ENCODE measurements at places on chromosomes 5 and 9. TPM values are rescaled to one million over a fixed set of nuclear protein-coding genes. Genes with fewer than 3 reads are reported as not detected.
A peak's percentile ranks its signal among the peaks of the same experiment; 100 is the strongest.

The INSL4 gene
- total RNA-seq = not detected

The ANGPTL2 gene
- 8.5 TPM for total RNA-seq

The STKLD1 gene
- total RNA-seq = 2.0 TPM

The S100Z gene
- 0.45 TPM for total RNA-seq

The MAP1B gene
- 564 TPM for total RNA-seq

The PTPRD gene
- 323 TPM for total RNA-seq

The SOX30 gene
- 0.18 TPM for total RNA-seq

The PCDHGB3 gene
- 21.2 TPM for total RNA-seq

The NIM1K gene
- 6.3 TPM for total RNA-seq

The NRG2 gene
- total RNA-seq = 5.1 TPM

DNA sequence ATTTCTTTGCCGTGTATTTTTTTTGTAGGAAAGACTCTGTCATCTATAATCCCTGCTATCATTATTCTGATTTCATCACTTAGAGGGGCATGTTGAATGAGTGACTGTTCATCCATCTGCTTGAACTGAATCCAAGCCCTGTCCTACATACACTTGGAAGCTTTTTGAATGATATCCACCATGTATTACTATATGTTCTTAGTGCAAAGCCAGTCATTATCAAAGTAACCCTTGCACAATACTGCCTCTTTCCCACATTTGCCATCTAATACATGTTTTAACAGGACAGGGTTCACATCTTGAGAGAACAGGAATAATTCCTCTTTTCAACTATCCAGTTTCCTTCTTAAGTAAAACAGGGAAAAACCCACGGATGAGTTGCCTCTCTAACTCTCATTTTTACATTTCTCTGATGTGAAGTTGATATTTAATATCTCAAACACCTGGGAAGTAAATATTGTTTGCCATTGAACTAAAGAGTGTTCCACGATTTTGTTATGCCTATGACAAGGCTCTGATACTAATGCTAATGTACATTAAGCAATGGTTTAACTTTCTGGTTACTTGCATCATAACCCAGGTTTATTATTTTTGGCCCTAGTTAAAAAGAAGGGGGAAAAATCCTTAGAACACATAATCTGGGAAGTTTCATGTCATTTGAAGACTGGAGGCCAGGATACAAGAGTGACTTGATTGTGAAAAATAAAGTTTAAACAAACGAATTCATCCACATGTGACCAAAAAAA lies 103.7 kb upstream of the TARS1 start:
- DNase-seq = no peak

GRCh38 chr5:173201636-173202265 lies 33.3 kb downstream of the NKX2-5 start:
- no peak for DNase-seq

GRCh38 chr5:11719888-11720481 lies 184.3 kb downstream of the CTNND2 start:
- DNase-seq = peak; percentile 7

GRCh38 chr5:178288401-178289368 lies 56.1 kb upstream of the PHYKPL start:
- DNase-seq = no peak

DNA sequence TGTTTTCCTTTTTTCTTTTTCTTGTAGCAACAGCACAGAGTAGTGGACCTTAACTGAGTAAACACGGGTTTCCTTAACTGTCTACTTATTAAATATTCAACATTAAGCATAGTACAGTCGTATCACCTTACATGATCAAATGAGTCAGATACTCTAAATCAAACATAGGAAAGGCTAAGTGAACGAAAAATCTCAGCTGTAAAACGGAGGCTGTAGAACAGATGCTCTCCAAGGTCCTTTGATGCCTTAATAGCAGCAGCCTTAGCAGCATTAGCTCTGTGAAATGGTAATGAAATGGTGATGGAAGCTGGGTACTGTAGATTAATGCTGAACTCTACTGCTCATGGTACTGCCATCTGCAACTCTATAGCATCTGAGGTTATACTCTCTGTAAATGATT lies 1433.3 kb upstream of the C9orf72 start:
- DNase-seq = no peak

- DNase-seq = no peak
Measured at GRCh38 chr9:117777823-117778222, 73.6 kb downstream of the TLR4 start.

DNA sequence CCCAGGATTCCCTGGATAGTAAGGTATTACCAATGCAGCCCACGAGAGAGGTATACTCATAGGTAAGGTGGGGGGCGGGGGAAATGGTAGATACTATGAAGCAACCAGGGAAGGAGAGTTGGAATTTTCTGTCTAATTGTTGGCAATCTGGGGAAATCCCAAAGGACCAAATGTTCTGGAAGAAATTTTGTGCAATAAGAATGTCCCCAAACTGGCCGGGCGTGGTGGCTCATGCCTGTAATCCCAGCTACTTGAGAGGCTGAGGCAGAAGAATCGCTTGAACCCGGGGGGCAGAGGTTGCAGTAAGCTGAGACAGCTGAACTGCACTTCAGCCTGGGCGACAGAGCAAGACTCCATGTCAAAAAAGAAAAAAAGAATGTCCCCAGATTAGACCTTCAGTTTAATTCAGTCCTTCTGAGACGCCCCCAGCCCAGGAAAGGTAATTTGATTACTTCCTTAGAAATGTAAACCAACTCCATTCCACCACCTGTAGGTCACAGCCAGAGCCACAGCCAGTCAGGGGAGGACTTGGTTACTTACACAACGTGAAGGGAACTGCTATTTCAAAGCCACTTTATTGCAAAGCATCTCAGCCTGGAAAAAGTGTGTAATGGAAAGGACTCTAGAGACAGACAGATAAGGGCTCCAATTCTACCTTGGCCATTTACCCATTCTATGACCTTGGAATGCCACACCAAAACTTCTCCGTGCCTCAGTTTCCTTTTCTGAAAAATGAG lies 50.0 kb upstream of the KLF4 start:
- DNase-seq = no peak

- DNase-seq = no peak
Measured at GRCh38 chr5:144831650-144832049, 661.0 kb downstream of the KCTD16 start.

- no peak for DNase-seq
Measured at GRCh38 chr9:109232449-109233237, 65.6 kb upstream of the FRRS1L start.

DNA sequence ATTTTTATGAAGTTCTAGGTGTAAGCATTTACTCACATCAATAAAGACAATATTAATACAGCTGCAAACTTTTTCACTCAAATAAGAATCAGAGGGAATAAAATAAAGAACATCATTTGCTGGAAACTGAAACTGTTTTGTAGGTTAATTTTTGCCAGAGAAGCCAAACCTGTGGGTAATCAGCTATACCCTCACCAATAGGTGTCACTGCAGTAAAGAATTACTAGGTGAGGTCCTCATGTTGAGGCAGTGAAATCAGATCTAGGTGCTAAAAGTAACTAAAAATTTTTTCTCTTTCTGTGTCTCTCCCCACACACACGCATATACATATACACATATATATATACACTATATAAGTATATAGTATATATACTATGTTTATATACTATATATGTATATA lies 1016.3 kb upstream of the SEMA6A start:
- DNase-seq = no peak

- no peak for DNase-seq
Measured at GRCh38 chr5:68683632-68684036, 410.2 kb upstream of the SLC30A5 start.

- DNase-seq = no peak
Measured at GRCh38 chr9:108035487-108035886, 545.9 kb upstream of the KLF4 start.

- no peak for DNase-seq
Measured at GRCh38 chr5:96483878-96484277, 50.8 kb upstream of the PCSK1 start.

- DNase-seq = no peak
Measured at GRCh38 chr9:115212125-115212605, 94.2 kb upstream of the TNC start.

DNA sequence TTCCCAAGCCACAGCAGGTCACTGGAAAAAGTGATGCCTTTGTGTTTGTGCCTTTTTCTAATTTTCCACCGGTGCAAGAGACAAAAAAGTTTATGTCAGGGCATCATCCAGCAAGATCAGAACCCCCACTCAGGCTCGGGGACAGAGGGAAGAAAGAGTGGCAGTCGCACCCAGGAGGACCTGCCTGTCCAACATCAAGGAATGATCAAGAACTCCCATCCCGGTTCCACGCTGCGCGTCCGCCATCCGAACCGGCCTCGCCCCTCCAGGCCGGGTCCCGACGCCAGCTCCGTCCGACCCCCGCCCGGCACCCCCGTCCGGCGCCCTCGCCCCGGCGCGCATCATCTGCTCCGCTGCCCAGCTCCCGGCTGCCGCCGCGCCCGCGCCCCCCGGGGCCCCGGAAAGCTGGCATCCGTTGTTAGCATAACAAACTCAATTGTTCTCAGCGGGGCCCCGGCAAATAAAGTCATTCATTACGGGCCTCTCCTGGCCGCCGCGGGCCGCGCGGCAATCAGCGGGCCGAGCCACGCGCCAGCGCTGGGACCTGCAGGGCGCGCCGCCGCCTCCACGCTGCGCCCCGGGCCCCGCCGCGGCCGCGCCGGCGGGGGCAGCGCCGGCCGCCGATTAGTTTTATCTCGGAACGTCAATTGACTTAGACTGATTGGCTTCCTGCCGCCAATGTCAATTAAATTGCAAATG lies 48.1 kb downstream of the PAX5 start:
- DNase-seq = peak; percentile 13

DNA sequence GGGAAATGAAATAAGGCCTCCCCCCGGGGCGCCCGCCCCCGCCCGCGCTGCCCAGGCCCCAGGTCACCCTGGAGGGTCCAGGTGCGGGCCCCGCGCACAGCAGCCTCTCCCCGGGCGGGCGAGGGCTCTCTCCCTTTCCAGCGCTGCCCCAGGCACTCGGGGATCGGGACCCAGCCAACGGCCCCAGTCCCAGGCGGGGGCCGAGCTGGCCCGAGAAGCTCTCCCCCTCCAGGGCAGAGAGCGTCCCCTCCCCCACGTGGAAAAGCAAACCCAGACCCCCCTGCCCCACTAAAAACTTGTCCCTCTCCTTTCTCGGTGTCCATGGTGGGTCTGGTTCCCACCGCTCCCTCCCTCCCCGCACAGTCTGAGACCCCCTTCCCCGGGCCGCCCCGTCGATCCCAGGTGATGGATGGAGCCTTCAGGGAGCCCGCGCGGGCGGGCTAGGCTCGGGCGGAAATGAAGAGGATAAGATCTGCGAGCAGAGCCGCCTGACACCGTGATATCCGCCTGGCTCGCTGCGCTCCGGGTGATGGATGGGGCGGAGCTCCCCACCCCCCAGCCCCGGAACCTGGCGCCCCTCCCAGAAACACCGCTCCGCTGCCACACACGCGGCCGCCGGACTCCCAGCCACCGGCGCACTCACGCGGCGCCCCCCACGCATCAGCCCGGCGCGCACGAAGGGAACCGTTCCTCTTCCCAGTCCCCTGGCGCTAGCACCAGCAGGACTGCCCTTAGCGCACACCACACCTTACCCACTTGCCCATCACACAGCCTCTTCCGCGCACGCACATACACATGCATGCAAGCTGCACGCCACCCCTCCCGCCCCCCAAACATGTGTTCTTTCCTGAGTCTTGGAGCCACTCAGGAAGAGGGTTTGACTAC lies 81.7 kb upstream of the ZBTB43 start:
- peak; percentile 24 for DNase-seq

DNA sequence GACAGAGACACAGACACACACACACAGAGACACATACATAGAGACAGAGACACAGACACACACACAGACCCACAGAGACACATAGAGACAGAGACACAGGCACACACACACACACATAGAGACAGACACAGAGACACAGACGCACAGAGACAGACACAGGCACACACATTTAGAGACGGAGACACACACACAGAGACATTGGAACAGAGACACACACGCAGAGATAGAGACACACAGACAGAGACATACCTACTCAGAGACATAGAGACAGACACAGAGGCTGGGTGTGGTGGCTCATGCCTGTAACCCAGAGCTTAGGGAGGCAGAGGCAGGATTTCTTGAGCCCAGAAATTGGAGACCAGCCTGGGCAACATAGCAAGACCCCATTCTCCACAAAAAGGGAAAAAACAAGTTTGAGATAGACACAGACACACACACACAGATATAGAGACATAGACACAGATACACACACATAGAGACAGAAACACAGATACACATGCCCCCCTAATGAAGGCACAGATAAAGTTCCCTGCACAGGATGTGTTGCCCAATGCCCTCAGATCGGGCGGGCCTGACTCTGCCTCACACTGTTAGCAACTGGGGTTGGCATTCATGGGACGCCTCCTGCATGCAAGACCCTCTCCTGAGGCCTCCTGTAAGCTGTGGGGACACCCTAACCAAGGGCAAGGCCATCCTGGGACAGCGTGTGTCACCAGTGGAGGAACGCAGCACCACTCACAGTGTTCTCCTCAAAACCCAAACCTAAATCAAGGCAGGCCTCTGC lies 3.3 kb upstream of the RALGDS start:
- no peak for DNase-seq

GRCh38 chr5:72189146-72189545 lies 81.9 kb downstream of the MAP1B start:
- DNase-seq = no peak

DNA sequence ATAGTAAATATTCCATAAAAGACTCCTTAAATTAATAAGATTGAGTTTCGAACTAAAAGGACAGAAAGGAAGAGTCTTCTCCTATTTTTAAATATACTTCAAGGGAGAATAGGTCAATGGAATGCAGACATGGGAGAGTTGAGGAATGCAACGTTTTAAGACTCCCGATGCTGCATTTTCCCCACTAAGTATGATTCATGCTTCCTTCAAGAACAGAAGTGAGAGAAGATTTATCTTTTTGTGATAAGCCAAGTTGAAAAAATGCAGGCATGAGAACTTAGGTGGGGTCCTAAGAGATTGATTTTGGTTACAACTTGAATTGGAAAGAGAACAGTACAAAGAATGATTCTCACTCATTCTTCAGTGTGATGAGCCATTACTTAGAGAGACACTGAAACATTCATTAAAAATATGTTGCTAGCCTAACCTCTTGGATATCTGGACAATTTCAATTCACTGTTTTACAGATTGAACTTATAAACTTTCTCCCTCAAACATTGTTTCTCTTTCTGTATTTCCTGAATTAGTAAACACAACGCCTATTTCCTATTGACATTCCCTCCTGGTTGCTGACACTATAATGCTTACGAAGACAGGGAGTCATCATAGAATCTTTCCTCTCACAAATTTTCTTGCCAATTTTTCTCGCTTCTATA lies 1666.1 kb upstream of the WWC1 start:
- no peak for DNase-seq

DNA sequence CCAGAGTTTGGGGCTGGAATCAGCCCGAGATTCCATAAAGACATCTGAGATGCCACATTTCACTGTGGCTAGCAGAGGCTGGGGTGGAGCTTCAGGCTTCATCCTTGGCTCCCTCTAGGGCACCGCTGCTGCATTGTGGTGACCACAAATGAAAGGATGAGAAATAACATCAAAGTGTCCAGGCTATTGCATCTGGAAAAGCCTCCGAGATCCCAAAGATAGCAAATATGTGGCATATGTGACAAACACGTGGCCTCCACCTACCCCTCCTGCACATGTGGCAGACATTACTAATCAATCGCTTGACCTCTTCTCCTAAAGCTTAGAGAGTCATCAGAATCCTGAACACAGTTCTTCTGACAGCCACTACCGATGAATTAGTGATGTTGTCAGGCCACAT lies 4.5 kb downstream of the SPARC start:
- no peak for DNase-seq

- DNase-seq = no peak
Measured at GRCh38 chr9:16475257-16475656, 395.2 kb downstream of the BNC2 start.

GRCh38 chr9:33287087-33287490 lies 3.2 kb upstream of the NFX1 start:
- DNase-seq = peak; percentile 80

Measured in cerebellum (tissue), 4 donors.